AG09309 (cell line): ENCODE measurements at places on chromosomes 1 and 21.

DNA sequence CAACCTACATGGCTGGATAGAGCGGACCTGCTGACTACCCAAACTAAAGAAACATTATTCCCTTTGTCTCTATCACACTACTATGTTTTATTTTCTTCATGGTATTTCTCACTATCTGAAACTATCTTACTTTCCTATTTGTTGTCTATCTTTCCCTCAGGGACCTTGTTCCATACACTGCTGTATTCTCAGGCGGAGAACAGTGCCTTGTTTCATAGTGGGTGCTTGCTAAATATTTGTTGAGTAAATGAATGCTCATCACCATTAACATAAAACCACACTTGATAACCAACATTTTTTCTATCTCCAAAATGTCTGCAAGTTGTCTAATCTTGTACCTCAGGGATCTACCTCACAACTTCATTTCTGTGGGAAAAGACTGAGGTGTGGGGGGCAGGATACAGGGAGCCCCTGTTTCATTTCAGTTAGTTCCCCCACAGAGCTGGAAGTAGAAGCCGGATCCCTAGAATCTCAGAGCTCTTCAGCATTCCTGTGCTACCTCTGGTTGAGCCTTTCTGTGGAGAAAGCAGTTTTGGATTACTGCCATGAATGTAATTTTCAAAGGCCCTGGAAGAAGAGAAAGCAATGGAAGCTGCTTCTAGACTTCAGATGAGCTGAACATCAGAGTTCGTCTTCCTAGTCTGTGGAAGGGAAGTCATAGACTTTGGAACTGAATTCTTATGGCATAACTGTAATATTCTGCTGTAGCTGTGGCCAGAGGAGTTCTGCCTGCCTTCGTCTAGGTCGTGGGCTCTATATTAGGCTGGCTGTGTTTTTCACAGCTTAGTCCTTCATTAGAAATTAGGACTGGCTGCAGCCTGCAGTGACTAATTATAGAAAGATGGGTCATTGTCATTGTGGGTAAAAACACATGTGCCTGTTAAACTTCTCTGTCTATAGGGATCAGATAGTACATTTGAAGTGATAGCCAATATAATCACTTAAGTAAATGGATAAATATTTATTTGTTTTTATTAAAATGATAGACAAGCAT lies 293.2 kb upstream of the SGIP1 start:
- DNase-seq: no peak

- peak; percentile 5 for DNase-seq
Observed at GRCh38 chr1:18999359-18999758, 42.9 kb upstream of the IFFO2 start.

- no peak for DNase-seq
Observed at GRCh38 chr21:46062471-46063211, 35.3 kb upstream of the COL6A2 start.

DNA sequence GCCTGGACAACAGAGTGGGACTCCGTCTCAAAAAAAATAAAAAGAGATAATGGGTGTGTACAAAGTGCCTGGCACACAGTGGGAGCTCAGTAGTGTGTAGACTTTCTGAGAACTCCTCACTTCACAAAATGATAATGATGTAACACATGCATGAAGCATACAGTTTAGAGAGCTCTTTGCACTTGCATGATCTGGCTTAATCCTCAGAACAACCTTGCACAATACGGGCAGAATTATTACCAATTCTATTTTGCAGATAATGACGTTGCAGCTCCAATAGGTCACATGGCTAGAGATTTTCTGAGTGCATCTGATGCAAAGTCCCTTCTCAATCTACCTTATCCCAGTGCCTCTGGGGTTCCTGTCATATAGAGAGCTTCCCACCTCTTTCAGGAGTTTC lies 71.4 kb downstream of the CD247 start:
- DNase-seq: no peak

DNA sequence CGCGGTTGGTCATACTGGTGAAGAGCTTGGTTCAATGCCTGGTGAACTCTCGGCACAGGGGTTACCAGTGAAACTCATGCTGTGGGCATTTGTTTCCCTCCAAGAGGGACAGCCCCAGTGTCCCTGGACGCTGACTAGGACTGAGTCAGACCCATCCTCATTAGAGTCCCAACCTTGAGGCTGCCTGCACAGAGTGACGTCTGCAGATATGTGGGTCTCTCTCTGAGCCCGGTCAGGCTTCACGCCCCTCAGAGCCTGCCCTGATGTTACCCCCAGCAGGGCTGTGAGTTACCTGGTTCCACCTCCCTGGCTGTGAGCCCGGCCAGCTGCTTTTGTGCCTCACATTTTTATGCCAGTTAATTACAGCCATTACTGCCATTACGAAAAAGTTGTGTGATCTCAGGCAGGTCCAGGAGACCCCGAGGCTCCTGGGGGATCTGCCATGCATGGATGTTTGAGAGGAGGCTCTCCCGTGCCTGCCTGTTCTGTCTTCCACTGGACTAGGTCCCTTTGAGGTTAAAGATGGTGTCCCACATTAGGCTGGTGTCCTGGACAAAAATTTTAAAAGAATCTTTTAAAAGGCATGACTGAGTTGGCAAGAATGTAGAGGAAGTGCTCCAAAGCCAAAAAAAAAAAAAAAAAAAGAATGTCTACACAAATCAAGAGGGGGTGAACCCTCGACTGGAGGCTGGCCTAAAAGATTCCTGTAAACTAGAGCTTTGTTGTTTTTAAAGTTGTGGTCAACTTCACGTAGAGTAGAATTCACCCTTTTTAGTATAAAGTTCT lies 36.6 kb upstream of the PADI1 start:
- peak; percentile 75 for DNase-seq
